SW 1271 (cell line): ENCODE measurements at places on chromosomes 3 and 15.

DNA sequence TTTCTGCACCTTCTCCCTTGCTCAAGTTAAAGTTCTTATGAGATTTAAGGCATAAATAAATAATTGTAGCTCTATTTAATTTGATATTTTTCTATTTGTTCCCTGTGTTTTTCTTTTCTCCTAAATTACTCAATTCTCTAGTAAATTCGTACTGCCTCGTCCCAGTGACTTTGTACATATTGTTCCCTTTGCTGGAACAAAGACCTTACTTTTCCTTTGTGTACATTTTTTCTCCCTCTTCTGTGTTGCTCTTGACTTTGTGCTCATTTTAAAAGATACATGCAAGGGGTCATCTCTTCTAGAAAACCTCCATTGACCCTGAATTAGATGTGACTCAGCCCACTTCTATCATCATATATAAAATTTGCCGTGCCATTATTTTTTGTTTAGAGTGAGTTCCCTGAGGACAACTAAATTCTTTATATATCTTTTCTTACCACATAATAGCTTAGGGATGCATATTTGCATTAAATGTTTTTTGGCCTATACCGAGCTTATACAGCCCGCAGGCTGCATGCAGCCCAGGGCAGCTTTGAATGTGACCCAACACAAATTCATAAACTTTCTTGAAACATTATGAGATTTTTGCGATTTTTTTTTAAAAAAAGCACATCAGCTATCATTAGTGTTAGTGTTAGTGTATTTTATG lies 29.6 kb downstream of the PPP4R2 start:
- DNase-seq = no peak

- no peak for DNase-seq
Observed at GRCh38 chr15:70524470-70524869, 238.9 kb downstream of the UACA start.

DNA sequence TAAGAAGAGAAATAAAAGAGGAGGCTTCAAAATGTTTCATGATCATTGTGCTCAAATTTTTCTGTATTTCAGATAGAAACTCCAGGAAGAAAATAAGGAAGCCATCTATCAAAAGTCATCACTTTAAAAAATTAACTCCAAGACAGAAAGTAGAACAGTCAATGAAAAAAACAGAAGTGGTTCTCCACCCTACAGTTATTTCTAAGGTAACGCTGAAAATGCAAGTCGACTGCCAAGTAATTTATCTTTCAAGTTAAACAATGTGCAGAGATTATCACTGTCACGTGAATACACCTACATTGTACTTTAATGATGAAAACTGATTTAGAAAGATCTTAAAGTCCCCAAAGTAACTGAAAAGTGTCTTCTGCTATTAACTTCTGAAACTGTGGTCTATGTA lies 78.5 kb upstream of the SNRPA1 start:
- DNase-seq = no peak

GRCh38 chr15:42608110-42608531 lies 32.7 kb downstream of the STARD9 start:
- DNase-seq = no peak

DNA sequence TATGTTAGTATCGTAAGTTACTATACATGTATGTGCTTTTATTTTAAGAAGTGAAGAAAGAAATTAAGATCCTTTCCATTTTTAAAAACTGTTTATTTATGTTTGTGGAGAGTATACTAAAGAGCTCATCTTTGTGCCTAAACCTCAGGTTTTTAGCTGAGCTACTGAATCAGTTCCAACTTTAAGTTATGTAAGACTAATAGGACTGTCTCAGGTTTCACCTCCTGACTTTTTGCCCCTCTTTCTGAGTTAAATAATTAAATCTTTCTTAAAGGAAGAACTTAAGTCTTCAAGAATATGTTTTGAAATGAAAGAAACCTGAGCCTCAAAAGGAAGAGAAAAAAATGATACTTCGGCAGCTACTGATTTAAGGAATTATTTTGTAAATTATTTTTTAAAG lies 2.6 kb downstream of the SLMAP start:
- no peak for DNase-seq

DNA sequence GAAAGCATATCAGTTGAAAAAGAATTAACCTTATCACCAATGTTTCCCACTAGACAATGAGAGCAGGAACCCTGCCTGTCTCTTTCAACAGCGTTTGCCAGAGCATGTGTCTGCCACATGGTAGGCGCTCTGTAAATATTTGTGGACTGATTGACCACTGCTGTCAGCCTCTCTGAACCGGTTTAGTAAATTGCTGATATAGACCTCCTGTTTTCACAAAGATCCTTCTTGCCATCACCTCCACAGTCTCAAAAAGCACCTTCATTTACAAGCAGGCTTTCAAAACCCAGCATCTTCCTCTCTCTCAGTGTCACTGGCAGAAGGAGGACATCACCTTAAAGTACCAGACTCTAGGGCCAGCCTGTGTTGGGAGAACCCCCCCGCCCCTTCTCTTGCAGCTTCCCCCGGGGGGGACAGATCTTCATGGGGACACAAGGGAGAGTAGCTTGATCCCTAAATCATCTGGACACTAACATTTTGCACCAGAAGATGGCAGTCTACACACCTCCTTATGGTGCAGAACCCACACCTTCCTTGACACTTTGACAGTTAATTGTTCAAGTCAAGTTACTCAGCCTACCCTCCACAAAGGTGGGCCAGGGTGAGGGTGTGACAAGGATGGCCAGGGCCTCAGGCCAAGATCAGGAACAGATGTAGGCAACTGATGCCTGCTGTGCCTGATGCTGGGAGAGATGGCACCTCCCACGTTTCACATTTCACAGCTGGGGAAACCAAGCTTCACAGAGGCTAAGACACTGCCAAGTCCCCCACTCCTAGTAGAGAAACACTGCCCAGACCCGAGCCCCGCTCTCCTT lies 37.8 kb upstream of the USP3 start:
- DNase-seq = peak; percentile 58

DNA sequence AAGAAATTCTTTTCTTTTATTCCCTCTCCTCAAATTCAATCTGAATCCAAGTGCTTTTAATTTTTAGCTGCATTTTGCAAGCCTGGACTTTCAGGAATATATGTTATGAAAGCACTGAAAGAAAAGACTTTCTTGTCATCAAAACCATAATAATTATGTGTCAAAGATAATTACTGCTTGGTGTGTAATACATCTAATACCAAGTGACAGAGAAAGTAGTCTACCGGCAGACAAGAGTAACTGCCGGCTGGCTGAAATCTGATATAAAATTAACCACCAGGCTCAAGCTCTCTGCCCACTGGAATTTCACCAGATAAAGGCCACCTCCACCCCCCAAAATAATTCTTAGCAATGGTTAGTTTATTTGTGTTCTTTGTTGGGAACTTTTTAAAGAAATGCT lies 220.9 kb upstream of the CDIN1 start:
- no peak for DNase-seq
